Aorta (tissue), 5 donors: ENCODE measurements at places on chromosomes 5 and 9.

DNA sequence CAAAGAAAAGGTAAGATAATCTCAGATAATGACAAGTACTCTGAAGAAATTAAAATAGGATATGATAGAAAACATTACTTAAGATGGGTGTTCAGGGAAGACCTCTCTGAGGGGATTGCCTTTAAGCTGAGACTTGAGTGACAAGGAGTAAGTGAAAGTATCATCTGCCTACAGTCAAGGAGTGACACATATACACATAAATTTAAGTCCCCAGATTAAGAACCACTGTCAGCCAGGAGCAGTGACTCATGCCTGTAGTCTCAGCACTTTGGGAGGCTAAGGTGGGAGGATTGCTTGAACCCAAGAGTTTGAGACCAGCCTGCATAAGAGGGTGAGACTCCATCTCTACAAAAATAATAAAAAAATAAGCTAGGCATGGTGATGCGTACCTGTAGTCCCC, 19.7 kb upstream of the ANKHD1 start:
- no peak for DNase-seq

DNA sequence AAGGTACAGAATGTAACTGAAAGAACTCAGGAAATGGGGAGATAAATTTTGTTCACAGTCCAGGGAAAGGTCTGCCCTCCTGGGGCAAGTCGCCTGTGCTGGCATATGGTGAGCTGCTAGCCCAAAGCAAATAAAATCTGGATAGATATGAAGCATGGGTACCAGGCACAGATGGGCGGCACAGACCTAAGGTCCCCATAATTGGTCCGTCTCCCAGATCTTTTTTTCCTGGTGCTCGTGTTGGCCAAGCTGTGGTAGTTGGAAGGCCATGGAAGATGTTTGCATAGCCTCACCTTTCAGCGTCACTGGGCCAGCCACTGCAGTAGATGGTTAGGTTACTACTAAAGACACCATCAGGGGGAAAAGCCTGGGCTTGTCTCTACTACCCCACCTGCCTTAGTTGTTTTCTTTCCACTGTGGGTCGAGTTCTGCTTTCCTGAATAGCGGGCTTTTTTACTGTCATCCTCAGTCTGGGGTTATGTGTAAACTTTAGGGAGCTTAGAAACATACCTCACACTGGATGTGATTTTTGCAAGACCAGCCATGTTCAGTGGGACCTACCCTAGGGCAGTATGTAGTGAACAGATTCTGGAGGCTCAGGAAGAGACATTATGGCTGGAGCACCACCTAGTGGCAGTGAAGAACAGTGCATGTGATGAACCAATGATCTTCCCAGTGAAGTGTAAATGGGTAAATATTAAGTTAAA, 24.2 kb upstream of the GLRX start:
- DNase-seq: peak; percentile 69

GRCh38 chr5:172661526-172661925, 20.5 kb downstream of the NEURL1B start:
- peak; percentile 43 for DNase-seq

DNA sequence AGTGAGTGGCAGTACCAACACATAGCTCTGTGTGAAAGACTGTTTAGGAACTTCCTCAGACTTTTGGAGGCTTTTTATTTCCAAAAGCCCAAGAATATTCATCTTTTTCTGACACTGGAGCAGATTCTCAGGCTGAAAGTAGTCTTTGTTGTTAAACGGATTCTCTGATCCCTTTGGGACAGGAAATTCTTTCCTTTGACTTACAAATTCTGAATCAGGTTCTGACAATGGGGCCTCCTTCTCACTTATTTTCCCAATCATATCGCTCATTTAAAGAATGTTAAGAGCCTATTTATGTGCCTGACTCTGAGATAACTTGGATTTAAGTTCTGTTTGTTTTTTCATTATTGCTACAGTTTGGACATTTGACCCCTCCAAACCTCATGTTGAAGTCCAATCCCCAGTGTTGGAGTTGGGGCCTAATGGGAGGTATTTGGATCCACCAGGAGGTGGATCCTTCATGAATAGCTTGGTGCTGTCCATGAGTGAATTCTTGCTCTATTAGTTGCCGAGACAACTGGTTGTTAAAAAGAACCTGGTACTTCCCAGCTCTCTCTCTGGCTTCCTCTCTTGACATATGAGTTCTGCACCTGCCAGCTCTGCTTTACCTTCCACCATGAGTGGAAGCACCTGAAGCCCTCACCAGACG, 4.1 kb upstream of the ADGRV1 start:
- no peak for DNase-seq

DNA sequence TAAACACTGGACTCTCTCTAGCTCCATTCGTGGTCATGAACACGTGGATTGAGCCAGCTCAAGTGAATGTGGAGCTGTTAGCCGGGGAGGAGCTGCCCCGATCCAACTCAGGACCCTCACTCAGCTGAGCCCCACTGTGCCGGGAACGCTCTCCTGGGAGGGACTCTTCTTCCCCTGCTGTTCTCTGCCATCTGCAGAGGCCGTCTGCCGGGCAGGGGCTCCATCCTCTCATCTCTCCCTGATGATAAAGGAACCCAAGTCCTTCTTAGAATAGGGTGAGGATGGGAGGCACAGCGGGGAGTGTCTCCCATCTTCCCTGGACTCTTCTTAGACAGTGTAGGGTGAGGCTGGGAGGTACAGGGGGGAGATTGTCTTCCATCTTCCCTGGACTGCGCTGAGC, 120.5 kb upstream of the IRX4 start:
- DNase-seq: no peak

GRCh38 chr5:67268231-67269021, 71.8 kb upstream of the CD180 start:
- DNase-seq: peak; percentile 57

GRCh38 chr9:121503444-121503843, 3.8 kb upstream of the GGTA1 start:
- DNase-seq: no peak

GRCh38 chr5:159804121-159804520, 112.2 kb upstream of the ADRA1B start:
- DNase-seq: no peak

DNA sequence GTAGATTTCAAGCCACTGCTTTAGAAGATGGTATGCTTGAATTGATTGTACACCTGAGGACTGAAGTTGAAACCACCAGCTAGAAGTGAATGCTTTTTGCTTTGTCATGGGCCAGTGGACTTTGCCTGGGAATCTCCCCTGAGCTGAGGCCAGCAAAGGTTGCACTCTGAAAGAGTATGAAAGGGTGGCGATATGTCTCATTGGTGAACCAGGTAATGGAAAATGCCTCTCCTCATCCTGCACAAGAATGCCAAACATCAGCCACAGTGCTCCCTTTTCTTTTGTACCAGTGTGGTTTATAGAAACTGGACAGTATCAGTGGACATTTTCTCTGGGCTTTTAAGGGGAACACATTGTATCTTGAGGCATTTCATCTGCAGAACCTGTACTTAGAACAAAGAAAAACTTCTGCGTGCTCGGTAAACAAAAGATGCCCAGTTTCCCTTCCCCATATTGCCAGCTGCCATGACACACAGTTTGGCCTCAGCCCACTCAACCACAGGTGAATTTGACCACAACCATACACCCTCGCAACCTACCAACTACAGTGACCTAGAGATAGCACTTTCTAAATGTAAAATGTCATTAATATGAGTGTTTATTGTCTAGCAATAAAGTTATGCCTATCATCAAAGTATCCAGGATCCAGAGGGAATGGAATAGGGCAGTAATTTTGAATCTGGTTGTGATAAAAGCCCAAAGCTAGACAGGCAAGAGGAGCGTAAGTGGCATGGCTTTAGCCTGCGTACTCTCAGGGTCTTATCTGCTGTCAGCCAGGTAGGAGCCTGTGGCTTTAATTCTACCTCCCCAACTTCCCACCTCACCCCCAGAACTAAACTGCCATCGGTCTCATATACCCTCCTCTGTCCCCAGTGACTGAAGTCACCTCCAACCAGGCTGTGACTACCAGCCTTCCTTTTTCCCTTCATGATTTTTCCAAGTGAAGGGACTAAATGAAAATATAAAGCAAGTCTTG, 79.5 kb upstream of the LHFPL2 start:
- DNase-seq: no peak

DNA sequence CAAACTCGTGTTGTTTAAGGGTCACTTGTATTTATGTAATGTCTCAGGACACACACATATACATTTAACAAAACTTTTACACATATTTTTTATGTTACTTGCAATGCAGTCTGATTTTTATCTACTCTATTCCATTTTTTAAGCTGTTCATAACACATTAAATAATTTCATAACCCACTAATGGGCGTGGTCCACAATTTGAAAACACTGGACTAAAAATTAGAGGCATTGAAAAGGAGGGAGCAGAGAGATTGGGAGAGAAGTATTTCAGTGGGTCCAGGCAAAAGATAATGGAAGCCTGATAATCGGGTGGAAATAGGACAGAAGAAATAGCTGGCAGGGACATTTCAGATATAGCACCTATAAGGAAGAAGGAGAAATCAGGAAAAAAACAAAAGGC, 597.3 kb upstream of the CLINT1 start:
- no peak for DNase-seq

GRCh38 chr9:69829484-69829883, 8.9 kb downstream of the CFAP95 start:
- no peak for DNase-seq

GRCh38 chr5:58505971-58506640, 14.9 kb downstream of the GAPT start:
- DNase-seq: no peak

- peak; percentile 63 for DNase-seq
Observed at GRCh38 chr9:133707065-133707762, 30.9 kb downstream of the SARDH start.

GRCh38 chr9:995781-996180, 19.3 kb downstream of the DMRT3 start:
- no peak for DNase-seq

DNA sequence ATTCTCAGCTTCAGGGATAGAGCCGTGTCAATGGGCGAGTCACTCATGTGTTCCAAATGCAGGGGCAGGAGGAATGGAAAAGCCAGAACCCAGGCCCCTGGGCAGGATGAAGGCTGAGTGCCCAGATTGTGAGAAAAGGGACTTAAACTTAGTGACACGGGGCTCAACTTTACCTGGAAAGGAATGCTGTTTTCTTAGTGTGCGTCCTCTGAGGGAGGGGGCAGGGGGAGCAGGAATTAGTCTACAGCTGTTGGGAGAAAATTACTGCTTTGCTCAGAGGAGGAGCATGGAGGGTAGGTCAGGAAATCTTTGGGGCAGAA, 14.6 kb downstream of the HK3 start:
- DNase-seq: peak; percentile 39

DNA sequence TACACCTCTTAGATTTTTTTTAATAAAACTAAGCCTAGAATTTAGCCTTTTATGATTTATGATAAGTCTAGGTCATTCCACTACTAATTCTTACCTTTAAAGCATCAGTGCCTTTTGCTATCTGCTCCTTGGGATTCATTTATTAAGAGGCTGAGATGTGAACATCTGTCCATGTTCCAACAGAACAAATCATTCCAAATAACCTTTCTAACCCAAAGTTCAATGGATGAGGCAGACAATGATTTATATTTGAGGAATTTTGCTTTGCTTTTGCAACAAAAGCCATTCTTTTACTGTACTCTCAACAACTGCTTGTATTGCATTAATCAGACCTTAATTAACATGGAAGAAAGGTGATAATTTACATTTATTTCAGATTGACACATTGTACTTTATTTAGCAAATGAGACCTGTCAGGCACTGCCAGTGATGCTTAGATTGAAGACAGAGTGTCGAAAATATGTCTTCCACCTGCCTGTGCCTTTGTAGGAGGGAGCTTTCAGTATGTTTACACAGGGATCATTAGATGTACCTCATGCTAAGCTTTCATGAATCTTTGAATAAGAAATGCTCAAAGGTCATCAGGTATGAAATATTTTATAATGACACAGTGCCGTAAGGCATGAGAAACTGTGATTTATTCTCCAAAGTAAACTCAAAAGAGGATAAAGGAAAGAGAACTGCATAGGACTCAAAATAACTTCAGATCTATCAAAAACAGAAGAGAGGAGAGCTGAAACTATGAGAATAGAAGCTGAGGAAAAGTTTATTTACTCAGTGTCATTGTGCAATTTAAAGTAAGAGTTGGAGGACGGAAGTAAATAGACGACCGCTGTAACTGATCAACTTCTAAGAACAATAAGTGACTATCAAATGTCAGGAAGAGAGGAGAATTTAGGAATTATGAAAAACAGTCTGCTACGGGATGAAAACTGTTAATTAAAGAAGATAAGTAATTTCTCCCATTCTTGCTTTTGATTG, 36.7 kb upstream of the IZUMO3 start:
- no peak for DNase-seq

DNA sequence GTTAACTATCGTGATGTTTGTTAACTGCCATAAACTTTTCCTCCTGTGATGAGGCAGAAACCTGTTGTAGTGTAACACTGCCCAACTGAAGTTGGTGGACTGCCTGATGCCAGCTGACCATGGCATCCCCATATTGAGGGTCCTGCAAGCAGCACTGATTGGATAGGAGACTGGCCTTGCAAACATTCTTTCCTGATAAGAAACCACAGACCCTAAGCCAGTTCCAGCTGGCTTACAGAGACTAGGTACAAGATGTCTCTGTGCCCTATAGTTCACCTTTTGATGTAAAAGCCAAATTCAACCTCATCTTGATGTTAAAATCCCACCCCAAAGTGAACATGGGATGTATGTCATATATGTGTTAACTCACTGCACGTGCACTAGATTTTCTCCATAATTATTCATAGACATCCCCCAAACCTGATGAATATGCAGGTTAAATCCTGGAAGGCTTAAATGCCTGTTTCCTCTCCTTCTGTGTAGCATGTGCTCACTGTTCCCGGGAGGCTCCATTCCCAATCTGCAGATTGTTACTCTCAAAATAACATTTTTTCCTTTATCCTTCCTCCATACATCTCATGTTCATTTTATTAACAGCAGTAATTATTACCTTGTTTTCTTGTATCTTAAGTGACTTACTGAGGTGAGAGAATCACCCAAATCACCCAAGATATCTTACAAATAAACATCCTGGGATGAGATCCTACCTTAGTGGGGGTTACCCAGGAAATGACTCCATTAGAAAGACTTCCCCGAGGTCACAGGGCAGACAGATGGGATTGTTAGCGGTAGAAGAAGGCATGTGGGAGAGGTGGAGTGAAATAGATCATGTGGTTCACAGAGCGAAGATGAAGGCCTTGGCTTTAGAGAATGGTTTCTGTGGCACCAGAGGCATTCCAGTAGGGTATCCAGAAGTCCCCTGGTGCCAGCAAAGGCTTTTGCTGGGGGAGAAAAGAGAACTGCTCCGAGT, 566.7 kb downstream of the CCDC171 start:
- no peak for DNase-seq

DNA sequence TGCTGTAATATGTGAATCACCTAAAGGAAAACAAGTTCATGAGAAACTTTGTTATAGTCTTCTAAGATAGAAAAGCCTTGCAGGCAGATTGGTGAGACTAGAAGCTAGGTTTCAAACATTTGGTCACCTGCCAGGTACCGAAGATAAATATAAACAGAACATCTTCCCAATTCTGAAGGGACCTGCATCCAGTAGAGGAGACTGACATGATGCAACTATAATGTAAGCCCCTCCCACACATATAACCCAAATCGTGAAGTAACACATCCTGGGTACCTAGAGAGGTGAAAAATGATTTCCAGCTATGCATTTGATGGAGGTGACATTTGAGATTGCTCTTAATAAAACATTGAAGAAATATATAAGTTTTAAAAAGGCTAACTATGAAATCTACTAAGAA, 29.9 kb downstream of the SHLD3 start:
- DNase-seq: no peak

GRCh38 chr9:121298689-121299466, 30.9 kb downstream of the GSN start:
- no peak for DNase-seq

GRCh38 chr9:3894772-3895171, 369.0 kb upstream of the RFX3 start:
- DNase-seq: no peak
